Esophagus mucosa (tissue), 1 donor: ENCODE measurements at places on chromosomes 4 and X. TPM values are rescaled to one million over a fixed set of nuclear protein-coding genes. Genes with fewer than 3 reads are reported as not detected.

The CRMP1 gene
- total RNA-seq = 1.8 TPM

The SMIM31 gene
- total RNA-seq = not detected

DNA sequence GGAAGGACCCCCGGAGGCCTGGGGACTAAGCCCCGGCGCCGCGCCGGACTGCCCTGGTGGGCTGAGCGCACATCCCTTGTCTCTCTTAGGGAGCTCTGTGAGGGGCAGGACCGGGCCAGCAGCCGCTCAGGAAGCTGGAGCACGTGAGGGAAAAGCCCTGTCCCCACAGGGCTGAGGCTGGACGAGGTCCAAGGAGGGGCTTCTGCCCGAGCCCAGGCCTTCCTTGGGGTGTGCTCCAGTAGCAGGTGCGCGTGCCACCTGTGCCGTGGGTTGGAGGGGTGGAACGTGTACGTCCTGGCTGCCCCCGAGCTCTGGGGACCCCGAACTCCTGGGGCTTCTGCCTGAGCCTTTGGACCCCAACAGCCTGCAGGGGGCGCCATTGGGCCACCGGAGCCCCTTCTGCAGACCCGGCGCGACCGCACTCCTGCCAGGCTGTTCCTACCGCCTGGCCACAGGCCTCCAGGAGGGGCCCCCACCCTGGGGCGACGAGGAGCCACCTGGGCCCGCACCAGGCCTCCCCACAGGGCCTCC, 27.2 kb downstream of the TACC3 start:
- ATAC-seq = peak; percentile 34

GRCh38 chr4:82785611-82786400, 12.8 kb downstream of the SCD5 start:
- ATAC-seq = peak; percentile 32

- peak; percentile 62 for ATAC-seq
Observed at GRCh38 chr4:165537028-165537648, 158.3 kb downstream of the CPE start.

- ATAC-seq = no peak
Observed at GRCh38 chrX:6917666-6918065, 229.8 kb upstream of the STS start.

The ASB9 gene
- 1.8 TPM for total RNA-seq

- ATAC-seq = no peak
Observed at GRCh38 chr4:3706111-3706511, 60.1 kb upstream of the ADRA2C start.

- ATAC-seq = peak; percentile 10
Observed at GRCh38 chr4:183797011-183797444, 108.1 kb upstream of the STOX2 start.

GRCh38 chr4:170134821-170135220, 45.1 kb upstream of the AADAT start:
- ATAC-seq = no peak

The NUDT10 gene
- not detected for total RNA-seq

DNA sequence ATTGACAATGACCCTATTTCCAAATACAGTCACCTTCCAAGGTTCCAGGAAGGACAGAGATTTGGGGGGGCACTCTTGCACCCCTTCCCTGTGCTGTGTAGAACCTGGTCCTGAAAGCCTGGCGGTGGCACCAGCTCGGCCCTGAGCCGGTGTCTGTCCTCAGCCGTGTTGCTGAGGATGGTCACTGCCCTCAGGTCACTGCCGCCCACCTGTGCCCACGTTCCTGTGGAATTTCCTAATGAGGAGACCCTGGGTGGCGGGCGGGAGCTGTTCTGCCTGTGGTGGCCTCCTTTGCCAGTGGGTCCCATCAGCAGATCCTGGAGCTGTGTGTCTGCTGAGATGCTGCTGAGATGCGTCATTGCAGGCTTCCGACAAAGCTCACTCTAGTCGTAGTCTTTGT, 32.9 kb downstream of the NELFA start:
- no peak for ATAC-seq

GRCh38 chr4:20260821-20261220, 9.1 kb downstream of the SLIT2 start:
- no peak for ATAC-seq

DNA sequence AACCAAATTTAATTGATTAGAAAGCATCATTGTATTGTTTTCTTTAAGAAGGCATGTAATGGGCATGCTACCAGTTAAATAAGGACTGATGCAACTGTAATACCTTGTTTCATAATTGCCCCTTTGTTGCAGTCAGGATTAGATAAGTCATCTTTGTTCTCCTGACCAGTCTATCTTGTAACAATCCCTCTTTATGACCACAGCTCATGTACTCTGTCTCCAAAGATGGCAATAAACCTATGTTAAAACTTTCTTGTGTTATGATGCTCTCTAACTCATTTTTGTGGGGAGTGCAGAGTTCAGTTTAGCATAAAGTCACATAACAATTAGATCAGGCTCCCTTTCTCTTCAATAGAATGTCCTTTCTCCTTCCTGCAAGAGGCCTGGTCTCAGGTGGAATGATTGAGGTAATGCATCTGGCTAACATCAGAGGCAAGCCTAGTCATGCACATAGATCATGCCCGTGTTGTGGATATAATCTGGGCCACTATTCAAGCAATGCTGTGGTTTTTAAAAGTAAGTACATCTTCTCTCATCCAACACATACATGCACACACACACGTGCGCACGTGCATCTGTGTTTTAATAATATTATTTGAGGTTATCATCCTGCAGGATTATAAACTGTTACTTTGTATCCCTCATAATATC, 45.6 kb downstream of the TMEM154 start:
- ATAC-seq = peak; percentile 75

DNA sequence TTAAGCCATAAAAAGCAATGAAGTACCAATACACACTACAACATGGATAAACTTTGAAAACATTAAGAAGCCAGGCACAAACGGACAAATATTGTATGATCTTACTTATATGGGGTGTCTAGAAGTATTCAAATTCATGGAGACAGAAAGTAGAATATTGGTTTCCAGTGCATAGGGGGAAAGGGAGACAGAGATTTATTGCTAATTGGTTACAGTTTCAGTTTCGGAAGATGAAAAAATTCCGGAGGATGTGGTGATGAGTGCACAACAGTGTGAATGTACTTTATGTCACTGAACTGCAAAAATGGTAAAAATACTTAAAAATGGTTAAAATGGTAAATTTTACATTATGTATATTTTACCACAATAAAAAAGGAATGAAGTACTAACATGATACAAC, 5.1 kb upstream of the PRDX4 start:
- no peak for ATAC-seq

DNA sequence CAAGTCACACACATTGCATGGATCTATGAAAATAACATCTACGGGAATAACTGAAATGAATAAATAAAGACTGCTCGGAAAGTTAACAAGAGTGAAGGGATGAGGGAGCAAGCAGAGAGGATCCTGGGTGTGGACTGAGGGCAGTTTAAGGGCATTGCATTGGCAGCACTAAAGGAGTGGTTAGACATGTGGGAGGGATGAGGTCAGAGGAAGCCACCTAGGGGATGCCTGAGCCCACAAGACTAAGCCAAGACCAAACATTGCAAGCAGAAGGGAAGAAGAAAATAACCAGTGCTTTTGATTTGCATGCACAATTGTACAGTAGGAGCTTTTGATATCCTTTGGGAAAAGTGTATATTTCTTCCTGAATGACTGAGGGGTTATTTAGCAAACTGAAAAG, 106.1 kb downstream of the MSL3 start:
- no peak for ATAC-seq

GRCh38 chrX:13014111-13015096, 30.0 kb downstream of the FAM9C start:
- no peak for ATAC-seq

The CHRNA9 gene
- not detected for total RNA-seq

The PWWP3B gene
- total RNA-seq = 0.04 TPM

DNA sequence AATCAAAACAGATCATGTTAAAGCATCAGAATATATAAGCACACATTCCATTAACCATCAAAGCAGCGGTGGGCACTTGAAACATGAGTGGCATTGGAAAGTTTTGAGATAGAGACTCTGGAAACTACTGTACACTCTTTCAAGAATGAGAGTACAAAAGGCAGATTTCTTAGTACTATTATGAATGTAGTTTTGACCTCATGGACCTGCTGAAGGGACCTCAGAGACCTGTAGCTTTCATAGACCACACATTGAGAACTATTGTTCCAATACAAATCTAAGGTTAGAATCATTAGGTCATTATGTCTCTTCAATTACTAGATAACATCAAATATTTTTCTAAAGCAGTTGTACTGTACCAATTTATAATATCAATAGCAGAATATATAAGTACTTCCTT, 283.6 kb downstream of the RPA4 start:
- ATAC-seq = no peak

GRCh38 chr4:100797791-100798190, 280.0 kb upstream of the EMCN start:
- ATAC-seq = no peak

The SPACA5 gene
- total RNA-seq = not detected

- ATAC-seq = no peak
Observed at GRCh38 chr4:185717377-185717741, 94.6 kb downstream of the SORBS2 start.
